ENCODE measurements at places on chromosomes 2 and 18.

- peak; percentile 90 for DNase-seq
Measured at GRCh38 chr2:196170213-196170605, 1.2 kb downstream of the STK17B start.

DNA sequence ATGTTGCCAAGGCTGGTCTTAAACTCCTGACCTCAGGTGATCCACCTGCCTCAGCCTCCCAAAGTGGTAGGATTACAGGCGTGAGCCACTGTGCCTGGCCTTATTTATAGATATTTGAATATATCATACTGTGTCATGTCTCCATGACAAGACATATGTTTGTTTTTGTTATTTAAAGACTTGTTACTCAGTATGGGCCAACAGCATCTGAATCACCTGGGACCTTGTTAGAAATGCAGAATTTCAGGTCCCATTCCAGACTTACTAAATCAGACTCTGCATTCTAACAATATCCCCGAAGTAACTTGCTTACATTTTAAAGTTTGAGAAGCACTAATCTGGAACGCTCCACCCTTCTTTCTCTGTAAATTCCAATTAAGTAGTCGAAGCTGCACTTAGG is 33.2 kb downstream of the RPE start:
- no peak for DNase-seq

GRCh38 chr2:30826916-30827315 is 19.7 kb upstream of the CAPN13 start:
- DNase-seq: no peak

DNA sequence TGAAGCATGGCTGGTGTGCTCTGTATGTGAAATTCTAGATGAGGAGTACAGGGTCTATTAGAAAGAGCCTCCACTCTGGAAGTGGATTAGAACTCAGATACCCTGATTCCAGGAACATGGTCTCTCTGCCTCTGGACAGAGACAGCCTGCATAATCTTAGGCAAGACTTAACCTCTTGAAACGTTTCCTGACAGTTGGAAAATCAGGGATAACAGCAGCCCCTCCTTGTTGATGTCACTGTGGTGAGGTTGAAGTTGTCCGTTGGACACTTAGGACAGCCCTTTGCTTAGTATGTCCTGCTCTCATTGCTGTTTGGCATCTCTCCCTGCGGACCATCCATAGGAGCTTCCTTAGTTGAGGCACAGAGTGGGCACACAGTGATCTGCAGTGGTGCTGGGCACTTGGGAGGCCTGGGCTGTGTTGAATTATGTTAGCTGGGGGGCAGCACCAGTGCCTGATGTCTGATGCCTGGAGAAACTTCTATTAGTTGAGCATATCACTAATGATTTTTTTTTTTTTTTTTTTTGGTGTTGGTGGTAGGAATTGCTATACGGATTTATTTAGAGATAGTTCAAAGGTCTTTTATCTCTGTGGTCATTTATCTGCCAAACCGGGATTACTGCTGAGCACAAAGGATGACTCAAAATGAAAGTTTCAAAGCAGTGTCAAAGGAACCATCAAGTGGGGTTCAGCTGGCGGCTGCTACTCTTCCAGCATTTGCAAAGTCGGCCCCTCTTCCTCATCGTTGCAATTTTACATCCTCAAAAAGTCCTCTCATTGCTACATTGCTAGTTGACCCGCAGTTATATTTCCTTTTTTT is 28.8 kb downstream of the SETBP1 start:
- no peak for DNase-seq

- DNase-seq: peak; percentile 77
Measured at GRCh38 chr2:169141713-169142352, 72.5 kb downstream of the DHRS9 start.
